ENCODE measurements at places on chromosomes 5 and 9.

DNA sequence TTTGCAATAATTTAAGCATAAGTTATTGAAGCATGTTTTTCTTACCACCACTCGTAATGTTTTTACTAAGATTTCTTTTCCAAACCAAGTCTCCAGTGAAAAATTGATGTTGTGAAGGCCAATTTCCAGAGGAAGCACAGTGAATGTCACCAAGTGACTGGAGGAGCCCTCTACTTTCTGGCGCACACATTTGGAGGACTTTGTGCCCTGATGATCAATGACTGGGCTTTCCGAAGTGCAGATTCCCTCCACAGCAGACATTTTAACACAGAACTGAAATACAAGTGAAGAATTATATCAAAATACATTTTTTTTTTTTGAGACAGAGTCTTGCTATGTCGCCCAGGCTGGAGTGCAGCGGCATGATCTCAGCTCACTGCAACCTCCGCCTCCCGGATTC is 52.6 kb downstream of the C5 start:
- DNase-seq: no peak

DNA sequence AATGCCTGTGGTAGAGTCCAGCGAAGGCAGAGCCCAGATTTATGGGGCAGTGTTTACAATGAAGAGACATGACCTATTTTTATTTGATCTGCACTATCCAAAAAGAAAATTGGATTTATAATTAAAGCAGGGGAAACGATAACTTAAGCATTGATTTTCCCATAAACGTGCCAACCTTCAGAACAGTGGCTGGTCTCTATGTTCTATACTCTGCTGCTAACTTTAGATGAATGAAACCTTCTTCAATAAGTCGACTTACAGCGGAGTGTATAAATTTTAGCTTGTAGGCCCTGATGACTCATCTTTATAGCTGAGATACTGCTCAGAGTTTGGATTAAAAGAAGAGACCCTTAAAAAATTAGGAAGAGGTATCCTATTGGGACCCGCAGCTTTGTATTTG is 452.6 kb downstream of the TLR4 start:
- DNase-seq: no peak

DNA sequence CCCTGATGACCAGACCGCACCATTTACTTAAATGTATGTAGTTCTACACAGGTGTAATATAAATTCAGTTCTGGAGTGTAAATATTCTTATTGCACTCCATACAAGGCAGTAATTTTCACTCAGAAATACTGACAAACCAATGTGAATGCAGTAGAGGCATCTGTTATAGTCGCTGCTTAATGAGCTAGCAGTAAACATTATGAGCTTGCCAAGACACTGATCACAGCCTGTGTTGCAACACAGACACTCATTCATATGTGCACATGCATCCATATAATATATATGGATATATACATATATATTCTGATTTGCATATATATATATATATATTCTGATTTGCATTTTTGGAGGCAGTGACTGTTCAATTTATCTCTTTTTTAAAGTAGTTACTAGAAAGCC is 435.1 kb upstream of the ST8SIA4 start:
- no peak for DNase-seq

GRCh38 chr5:154199671-154200220 is 9.2 kb downstream of the GALNT10 start:
- no peak for DNase-seq

DNA sequence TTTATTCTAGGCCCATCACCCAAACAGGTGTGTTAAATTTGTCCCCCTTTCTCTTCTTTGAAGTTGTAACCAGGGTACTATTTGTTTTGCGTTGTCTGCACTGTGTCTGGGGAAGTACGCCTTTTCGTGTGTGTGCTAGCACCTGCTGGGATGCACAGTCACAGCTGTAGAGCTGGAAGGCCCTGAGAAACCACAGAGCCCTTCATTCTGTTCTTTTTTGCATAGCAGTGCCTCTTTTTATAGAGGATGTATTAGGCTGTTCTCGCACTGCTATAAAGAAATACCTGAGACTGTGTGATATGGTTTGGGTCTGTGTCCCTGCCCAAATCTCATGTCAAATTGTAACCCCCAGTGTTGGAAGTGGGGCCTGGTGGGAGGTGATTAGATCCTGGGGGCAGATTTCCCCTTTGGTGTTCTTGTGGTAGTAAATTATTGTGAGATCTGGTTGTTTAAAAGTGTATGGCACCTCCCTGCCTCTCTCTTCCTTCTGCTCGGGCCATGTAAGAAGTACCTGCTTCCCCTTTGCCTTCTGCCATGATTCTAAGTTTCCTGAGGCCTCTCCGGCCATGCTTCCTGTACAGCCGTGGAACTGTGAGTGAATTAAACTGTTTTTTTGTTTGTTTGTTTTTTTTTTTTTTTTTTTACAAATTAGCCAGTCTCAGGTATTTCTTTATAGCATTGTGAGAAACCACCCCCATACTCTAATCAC is 14.0 kb downstream of the SEC61B start:
- DNase-seq: no peak

DNA sequence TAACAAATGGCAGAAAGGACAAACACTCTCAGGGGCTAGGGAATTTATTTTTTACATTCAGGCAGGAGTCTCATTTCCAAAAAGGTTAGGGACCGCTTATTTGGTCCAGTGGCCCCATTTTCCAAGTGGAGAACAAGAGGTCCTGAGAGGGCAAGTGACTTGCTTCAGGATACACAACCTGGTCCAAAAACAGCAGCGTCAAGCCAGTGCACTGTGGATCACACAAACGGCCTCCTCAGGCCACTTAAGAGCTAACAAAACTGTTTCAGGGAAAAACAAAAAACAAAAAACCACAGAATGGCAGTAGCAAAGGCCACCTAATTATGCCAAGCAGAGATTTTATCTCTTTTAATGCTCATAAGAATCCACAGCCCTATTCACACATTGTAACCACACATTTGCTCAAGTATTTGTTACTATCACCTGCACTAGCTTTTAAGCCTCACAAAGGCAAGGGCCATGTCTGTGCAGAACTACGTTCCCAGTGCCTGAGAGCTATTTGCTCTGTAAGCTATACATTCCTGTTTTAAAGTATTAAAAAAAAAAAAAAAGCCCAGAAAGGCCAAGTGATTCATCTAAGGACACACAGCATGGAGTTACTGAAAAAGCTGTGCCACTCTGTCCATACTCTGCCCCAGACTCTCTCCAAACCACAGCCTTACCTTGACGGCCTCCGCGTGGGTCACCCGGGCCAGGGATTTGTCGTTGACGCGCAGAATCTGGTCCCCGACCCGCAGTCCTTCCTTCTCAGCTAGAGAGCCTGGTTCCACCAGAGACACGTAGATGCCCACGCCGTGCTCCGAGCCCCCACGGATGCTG is 1.5 kb downstream of the WHRN start:
- DNase-seq: no peak

DNA sequence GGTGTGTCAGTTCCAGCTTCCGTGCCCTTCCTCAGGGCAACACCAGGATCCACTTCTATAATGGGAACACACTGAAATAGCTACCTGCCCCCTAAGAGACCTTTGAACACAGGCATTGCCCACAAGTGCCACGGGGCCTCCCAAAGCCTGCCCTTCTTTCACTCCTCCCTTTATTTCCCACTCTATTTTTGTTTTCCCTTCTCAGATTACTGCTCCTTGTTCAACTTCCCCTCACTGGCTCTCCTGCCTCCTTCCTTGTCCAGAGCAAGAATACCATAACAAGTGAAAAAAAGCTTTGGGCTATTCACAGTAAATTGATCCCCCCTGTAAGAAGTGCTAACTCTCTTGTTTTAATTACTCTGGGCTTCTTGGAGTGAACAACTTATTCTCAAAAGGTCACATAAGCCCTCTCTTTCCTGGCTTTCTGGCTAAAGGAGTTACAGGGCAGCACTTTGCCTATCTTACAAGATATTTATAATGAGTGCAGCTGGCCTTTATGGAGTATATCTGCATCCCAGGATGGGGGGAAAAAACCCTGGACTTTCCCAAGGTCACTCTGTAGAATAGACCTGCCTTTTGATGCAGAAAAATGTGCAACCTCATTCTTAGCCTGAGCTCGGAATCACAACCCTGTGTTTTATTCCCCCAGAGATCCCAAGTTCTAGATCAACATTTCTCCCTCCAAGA is 11.3 kb downstream of the CTXN3 start:
- DNase-seq: no peak

DNA sequence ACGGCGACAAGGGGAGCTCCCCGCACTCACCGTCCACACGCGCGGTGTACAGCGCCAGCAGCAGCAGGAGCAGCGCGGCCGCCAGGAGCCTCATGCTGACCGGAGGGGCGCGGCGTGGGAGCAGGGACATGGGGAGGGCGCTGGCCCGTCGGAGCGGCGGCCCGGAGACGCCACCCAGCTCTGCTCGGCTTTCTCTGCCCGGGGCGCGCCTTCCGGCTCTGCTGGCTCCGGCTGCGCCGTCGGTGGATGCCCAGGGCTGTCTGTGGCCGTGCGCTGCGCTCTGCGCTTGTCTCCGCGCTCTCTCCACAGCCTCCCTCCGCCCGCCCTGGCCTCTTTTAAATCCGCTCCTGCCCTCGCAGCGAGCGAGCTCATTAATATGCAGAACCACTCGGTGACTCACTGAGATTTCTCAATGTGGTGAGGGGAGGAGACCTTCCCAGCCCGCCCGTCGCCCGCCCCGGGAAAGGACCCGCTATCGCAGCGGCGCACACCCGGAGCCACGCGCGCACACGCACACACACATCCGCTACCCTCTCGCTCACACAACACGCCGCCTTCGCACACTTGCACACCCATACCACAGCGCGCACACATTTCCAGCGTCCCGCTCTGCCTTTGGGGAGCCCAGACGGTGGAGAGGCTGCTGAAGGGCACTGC is at the start of gene CXCL14:
Gene CXCL14, minus strand, starts transcription at position 307 of the 657 bp plus-strand sequence. Its CDS starts 213 bp downstream, at position 94.
- no peak for DNase-seq

DNA sequence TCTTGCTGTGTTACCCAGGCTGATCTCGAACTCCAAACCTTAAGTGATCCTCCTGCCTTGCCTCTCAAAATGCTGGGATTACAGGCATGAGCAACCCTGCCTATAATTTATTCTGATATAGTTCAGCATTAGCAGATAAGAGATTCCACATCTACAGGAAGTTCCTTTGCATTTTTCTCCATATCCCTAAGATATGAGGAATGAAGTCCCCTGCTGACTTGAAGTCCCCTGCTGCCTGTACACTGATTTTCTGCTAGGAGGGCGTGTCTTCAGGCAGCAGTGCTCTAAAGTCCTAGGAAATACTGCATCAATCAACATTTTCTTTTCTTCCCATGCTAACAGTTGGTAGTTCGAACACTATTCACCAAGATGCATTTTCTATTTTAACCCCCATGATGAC is 105.8 kb downstream of the ARHGAP26 start:
- no peak for DNase-seq

DNA sequence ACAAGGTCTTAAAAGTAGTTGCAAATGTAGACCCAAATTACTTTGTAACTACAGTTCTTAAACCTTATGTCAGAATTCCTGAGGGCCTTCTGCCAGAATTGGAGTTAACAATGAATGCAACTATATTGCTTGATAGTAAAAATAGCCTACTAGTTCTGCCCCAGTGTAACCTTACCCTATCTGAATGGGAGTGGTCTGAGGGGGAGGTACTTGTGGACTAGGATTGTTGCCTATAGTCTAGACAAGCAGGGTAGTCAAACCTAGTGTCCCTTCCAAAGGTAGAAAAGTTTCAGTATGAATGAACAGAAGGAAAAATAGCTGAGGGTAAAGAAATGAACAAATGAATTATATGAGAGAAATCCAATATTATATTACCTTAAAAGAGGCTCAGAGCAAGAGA is 242.2 kb downstream of the PJA2 start:
- DNase-seq: no peak

GRCh38 chr5:132439521-132440089 is 51.0 kb downstream of the IRF1 start:
- no peak for DNase-seq

- no peak for DNase-seq
These were observed 31.4 kb upstream of the SPTLC1 start for GRCh38 chr9:92146610-92147009.

- DNase-seq: no peak
These were observed 11.4 kb downstream of the FOXE1 start for GRCh38 chr9:97864396-97864795.

DNA sequence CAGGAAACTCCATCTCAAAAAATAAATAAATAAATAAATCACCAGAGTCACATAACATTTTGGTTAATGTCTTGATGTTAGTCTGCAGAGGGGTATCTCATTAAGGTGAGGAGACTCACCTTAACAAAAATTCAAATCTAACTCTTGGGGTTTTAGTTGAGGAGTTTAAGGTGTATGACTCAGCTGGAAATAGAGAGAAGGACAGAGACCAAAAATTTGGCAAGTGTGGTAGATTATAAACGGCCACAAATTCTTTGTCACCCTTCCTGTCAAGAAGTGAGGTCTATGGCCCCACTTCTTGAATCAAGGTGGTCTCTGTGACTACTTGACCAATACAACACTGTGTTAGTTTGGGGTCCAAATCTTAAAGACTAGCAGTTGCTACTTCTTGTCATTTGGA is 60.8 kb downstream of the TTC39B start:
- DNase-seq: no peak

DNA sequence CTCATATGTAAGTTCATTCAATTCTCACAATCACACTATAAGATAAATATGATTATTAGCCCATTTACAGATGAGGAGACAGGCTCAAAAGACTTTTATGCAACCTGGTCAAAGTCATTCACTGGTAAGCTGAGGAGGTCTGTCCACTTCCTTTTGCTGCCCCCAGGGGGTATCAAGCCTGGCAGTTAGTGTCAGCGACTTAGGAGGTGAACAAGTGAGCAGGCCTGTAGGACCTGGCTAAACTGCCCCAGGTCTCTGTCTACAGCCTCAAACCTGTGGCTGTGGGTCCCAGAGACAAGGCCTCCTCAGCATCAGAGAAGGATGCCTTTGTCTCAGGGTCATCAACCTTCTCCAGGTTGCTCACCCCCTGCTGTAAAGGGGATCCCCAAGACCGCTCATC is 10.4 kb downstream of the TGFBI start:
- no peak for DNase-seq

DNA sequence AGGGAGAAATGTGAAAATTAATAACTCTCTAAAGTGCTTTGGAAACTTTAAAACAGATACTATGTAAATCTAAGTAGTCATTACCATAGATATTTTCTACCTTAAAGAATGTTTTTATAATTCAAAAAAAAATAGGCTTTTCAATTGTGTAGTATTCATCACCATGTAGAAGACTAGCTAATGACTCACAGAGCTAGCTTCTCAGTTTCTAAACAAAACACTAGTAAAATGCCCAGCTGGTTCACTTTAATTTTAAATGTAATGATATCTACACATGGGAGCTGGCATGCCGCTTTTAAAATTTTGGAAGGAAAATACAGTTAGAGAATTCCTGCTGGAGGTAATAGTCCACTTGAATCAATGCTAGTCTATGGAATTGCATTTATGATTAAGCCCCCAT is 509.8 kb downstream of the CSNK1G3 start:
- no peak for DNase-seq

DNA sequence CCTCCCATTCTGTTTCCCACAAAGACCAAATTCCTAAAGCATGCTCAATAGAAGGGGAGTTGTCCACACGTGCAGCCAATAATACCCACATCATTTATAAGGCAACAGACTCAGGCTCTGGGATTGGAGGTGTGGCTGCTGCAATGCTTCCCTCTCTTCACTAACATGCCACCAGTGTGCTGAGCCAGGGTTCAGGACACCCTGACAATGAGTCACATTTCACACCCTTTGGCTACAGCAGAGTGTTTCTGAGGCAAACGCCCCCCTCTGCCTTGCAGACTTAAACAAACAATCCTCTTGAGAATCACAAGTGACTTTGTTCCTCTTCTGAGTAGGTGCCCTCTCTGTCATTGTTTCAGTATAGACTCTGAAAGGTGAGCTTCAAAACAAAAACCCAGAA is 189.3 kb upstream of the TLE4 start:
- no peak for DNase-seq

All from stimulated activated CD8-positive, alpha-beta memory T cell treated with anti-CD3 and anti-CD28 coated beads, Interleukin-7, amount 100 ng/mL, for 24 hours (primary cell).